ENCODE measurements at places on chromosomes 13 and 19.
A peak's percentile ranks its signal among the peaks of the same experiment; 100 is the strongest.

- DNase-seq: no peak
Measured at GRCh38 chr13:66273011-66273410, 957.1 kb downstream of the PCDH9 start.

DNA sequence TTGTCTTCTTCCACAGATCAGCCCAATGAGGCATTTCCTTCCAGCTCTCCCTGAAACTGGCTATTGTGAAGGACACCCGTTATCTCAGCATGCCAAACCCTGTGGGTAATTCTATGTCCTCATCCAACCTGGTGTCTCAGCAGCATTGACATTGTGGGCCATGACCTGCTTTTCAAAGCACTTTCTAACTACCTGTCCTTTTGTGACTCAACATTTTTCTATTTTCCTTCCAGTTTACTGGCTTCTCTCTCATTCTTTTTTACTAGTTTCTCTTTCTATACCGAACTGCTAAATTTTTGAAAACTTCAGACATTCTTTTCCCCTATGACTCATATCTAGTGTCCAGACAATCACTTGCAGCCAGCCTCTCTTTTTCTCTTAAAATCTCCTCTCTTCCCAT is 136.4 kb upstream of the HTR2A start:
- DNase-seq: no peak

GRCh38 chr19:12766051-12766521 is 9.3 kb downstream of the HOOK2 start:
- DNase-seq: peak; percentile 82

- no peak for DNase-seq
Measured at GRCh38 chr13:29524176-29524575, 71.3 kb downstream of the SLC7A1 start.

- peak; percentile 25 for DNase-seq
Measured at GRCh38 chr19:51503896-51504295, 2.3 kb upstream of the SIGLEC12 start.

DNA sequence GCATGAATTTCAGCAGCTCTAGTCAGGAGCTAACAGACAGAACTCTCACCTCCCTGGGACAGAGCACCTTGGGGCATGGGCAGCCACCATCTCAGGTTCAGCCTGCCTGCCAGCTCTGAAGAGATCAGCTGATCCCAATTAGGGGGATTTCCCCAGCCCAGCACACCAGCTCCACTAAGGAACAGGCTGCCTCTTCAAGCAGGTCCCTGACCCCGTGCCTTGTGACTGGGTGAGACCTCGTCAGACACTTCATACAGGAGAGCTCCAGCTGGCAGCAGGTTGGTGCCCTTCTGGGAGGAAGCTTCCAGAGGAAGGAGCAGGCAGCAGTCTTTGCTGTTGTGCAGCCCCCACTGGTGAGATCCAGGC is 84.5 kb upstream of the UFM1 start:
- DNase-seq: no peak

All from suppressor macrophage (primary cell).